ENCODE measurements at places on chromosomes 6 and 20.

- DNase-seq: no peak
Observed at GRCh38 chr6:68328156-68328555, 306.9 kb upstream of the ADGRB3 start.

GRCh38 chr6:72649032-72649984, 27.4 kb downstream of the KCNQ5 start:
- DNase-seq: no peak

GRCh38 chr6:119742188-119742803, 392.7 kb upstream of the MAN1A1 start:
- peak; percentile 33 for DNase-seq

- DNase-seq: no peak
Observed at GRCh38 chr6:41673704-41674000, 35.4 kb downstream of the MDFI start.

- no peak for DNase-seq
Observed at GRCh38 chr6:43870660-43871061, 100.7 kb downstream of the VEGFA start.

DNA sequence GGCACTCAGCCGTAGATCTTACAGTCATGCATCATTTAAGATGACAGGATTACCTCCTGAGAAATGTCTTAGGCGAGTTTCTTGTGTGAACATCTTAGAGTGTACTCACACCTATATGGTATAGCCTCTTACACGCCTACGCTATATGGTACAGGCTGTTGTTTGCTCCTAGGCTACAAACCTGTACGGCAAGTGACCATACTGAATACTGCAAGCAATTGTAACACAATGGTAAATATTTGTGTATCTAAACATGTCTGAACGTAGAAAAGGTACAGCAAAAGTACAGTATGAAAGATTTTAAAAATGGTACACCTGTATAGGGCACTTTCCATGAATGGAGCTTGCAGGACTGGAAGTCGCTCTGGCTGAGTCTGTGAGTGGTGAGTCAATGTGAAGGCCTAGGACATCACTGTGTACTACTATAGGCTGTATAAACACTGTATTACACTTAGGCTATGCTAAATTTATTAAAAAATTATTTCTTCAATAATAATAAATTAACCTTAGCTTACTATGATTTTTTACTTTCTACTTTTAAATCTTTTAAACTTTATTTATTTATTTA, 541 bp upstream of the IL20RA start:
- no peak for DNase-seq

- no peak for DNase-seq
Observed at GRCh38 chr20:58657986-58658385, 6.9 kb downstream of the STX16 start.

GRCh38 chr6:168188369-168189199, 109.6 kb upstream of the FRMD1 start:
- DNase-seq: no peak

DNA sequence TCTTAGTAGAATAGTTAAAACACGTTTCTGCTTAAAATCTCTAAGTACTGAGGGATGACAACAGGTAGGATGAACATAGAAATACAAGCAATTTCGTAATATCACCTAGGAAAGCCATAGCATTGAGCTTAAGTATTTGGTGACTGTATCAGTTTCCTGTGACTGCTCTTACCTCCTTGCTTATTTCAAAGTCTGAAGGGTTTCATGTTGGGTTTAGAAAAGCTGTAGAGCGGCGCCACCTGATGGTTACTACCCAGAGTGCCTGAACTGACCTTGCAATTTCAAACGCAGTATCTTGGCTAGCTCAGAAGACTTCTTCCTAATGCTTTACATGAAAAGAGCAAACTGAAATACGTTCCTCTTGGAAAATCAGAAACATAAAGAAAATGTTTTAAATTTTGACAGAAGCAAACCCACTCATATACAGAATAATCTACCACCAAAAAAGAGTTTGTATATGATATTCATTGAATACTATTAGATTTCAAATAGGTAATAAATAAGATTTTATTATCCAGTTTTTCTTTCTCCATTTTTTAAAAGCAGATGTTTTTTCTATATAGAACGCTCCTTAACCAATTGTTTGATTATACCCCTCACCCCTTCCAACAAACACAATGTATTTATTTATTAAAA, 82.3 kb upstream of the RIPOR2 start:
- peak; percentile 77 for DNase-seq

DNA sequence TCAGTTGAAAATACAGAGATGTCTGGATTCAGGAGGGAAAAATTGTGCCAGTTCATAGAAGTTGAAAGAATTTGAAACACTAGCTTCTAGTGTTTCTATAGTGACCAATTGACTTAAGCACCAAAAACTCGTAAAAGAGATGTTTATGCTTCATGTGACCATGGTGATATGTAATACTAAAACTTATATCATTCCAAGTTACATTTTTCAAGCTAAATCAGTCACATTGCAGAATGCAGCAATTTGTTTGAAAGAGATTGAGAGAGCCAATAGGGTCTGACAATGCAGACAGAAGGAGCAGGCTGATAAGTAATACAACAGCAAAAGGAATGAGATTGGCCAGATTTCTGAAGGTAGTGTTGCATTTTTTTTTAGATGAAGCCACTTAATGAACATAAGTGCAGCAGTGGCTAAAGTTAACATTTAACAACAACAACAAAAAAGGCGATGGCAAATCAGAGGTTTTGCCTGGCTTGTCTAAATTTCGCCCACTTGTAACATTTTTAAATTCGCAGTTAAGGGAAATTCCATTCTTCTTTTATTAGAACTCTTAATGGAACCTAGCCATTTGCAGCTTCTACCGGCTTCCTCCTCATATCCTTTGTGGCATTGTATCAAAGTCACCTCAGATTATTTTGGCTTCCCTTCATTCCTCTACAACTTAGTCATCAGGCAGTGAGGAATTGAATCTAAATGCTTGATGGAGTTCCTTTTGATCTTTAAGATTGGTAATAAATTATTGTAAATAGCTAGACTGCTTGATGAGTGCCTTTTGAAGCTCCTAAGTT, 484.0 kb upstream of the SOX4 start:
- DNase-seq: no peak

All from effector memory CD8-positive, alpha-beta T cell (primary cell).